ENCODE measurements at places on chromosomes 5 and 9. TPM values are rescaled to one million over a fixed set of nuclear protein-coding genes. Genes with fewer than 3 reads are reported as not detected.

The PCDHA5 gene
- total RNA-seq, result not detected

GRCh38 chr9:73011956-73012355 is 59.1 kb upstream of the ALDH1A1 start:
- no peak overlapping the region for H3K27ac ChIP-seq
- H3K4me1 ChIP-seq, result no peaks in the 10 kb centered on the region
- no peak overlapping the region for H3K4me3 ChIP-seq
- no peaks in the 10 kb centered on the region for H3K36me3 ChIP-seq
- H3K27me3 ChIP-seq, result no peaks in the 10 kb centered on the region

GRCh38 chr9:117720555-117720954 is 16.4 kb downstream of the TLR4 start:
- H3K4me3 ChIP-seq, result no peak overlapping the region
- H3K4me1 ChIP-seq, result no peaks in the 10 kb centered on the region
- H3K36me3 ChIP-seq, result no peaks in the 10 kb centered on the region
- H3K27me3 ChIP-seq, result no peaks in the 10 kb centered on the region
- peak overlapping the region; percentile 60 for H3K27ac ChIP-seq

DNA sequence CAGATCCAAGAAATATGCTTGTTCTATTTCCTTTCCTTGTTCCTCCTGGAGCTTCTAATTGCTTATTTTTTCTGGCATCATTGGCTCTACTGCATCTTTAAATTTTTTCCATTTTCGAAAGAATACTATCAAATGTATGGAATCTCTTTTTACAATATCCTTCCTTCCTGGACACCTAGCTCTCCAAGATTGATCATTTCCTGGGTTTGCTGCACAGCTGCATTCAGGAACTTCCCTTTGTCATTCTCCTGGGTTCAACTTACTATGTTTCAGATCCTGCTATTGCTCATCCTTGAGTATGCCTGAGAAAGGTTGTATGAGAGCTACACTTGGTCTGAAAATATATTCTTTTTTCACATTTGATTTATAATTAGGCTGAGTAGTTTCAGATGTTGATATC is 73.7 kb upstream of the ERCC6L2 start:
- no peak overlapping the region for H3K27ac ChIP-seq
- H3K4me1 ChIP-seq, result peaks cover under 1% of the 10 kb centered on the region
- no peak overlapping the region for H3K4me3 ChIP-seq
- no peaks in the 10 kb centered on the region for H3K36me3 ChIP-seq

DNA sequence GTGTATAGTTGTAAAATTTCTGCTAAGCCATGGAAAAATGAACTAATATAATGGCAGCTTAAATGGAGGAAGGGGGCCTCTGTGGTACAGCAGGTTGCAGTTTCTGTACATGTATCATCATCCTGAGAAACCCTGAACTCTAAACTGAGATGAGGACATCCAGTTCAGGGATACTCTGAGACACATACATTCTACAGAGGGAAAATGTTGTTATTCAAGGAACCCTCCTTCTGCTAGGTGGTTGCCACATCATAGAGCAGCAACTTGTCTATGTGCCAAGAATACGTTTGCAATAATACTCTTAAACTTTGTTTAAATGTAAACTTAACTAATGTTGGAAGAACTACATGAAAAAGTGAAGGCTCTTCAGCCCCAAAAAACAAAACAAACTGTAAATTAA is 1310.8 kb upstream of the WWC1 start:
- H3K27ac ChIP-seq, result no peak overlapping the region
- no peak overlapping the region for H3K4me3 ChIP-seq
- H3K4me1 ChIP-seq, result no peaks in the 10 kb centered on the region
- H3K36me3 ChIP-seq, result no peaks in the 10 kb centered on the region
- H3K27me3 ChIP-seq, result no peaks in the 10 kb centered on the region
- no peak for DNase-seq
